ENCODE measurements at places on chromosomes 12 and 14. TPM values are rescaled to one million over a fixed set of nuclear protein-coding genes. Genes with fewer than 3 reads are reported as not detected.

CARMIL3 gene
- 3.9 TPM for total RNA-seq

ITGA7 gene
- 1.4 TPM for total RNA-seq

RNF212B gene
- total RNA-seq: not detected

PIWIL1 gene
- total RNA-seq: not detected

ASB2 gene
- 3.1 TPM for total RNA-seq

GRCh38 chr12:51850965-51851299 lies 2.4 kb upstream of the FIGNL2 start:
- H3K27me3 ChIP-seq: peaks cover 43% of the 10 kb centered on the region
- peaks cover 15% of the 10 kb centered on the region for H3K4me1 ChIP-seq
- no peak overlapping the region for H3K27ac ChIP-seq
- H3K36me3 ChIP-seq: no peaks in the 10 kb centered on the region

- peak overlapping the region; percentile 56 for H3K4me3 ChIP-seq
- H3K4me1 ChIP-seq: peaks cover 32% of the 10 kb centered on the region
- no peak overlapping the region for H3K27ac ChIP-seq
- DNase-seq: no peak
- no peaks in the 10 kb centered on the region for H3K27me3 ChIP-seq
These were observed 15.6 kb downstream of the ACVRL1 start for GRCh38 chr12:51922762-51923505.

GRCh38 chr12:31797230-31797872 lies 68.5 kb upstream of the AMN1 start:
- no peaks in the 10 kb centered on the region for H3K27me3 ChIP-seq
- DNase-seq: no peak
- peak overlapping the region; percentile 27 for H3K27ac ChIP-seq
- no peak overlapping the region for H3K4me3 ChIP-seq
- peaks cover 9% of the 10 kb centered on the region for H3K36me3 ChIP-seq

DNA sequence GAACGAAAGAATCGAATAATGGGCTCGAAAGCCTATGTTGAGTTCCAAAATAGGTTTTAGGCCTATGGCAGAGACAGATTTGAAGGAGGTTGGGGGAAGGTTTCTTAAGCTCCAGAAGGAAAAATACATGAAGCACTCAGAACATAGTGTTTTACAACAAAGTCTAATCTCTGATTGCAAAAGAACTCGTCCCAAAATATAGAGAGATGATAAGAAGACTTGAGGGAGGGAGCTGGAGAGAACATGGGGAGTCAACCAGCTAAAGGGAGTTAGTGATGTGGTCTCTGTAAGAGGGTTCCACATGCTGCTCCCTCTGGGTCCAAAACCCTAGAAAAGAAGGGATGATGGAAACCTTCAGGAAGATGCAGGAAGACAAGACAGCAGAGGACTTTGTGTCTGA lies 54.8 kb upstream of the DAAM1 start:
- H3K27me3 ChIP-seq: no peaks in the 10 kb centered on the region
- no peak for DNase-seq
- H3K27ac ChIP-seq: no peak overlapping the region
- H3K36me3 ChIP-seq: no peaks in the 10 kb centered on the region

DNA sequence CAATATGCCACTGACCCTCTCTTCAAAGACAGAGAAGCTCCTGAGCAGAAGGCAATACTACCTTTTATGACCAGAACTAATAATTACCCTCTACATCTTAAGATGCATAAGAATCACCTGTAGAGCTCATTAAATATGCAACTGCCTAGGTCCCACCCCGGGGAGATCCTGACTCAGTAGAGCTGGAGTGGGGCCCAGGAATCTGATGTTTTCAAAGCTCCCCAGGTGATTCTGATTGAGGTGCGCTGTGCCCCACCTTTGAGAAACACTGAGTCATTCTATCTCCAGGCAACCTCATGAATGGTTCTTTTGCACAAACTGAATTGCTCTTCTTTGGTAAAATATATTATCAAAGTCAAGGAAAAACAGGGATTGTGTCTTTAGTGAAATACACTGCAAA lies 149.3 kb upstream of the BMP4 start:
- no peaks in the 10 kb centered on the region for H3K4me1 ChIP-seq
- H3K27me3 ChIP-seq: peaks cover 3% of the 10 kb centered on the region
- no peaks in the 10 kb centered on the region for H3K36me3 ChIP-seq
- H3K27ac ChIP-seq: no peak overlapping the region

GRCh38 chr14:75803765-75804164 lies 142.7 kb downstream of the TTLL5 start:
- no peak overlapping the region for H3K27ac ChIP-seq
- H3K27me3 ChIP-seq: no peaks in the 10 kb centered on the region
- H3K4me3 ChIP-seq: no peak overlapping the region
- no peaks in the 10 kb centered on the region for H3K4me1 ChIP-seq
- H3K36me3 ChIP-seq: peaks cover 35% of the 10 kb centered on the region
- DNase-seq: no peak

- H3K36me3 ChIP-seq: peaks cover 9% of the 10 kb centered on the region
- peaks cover 3% of the 10 kb centered on the region for H3K27me3 ChIP-seq
- H3K27ac ChIP-seq: no peak overlapping the region
- H3K4me1 ChIP-seq: peaks cover 10% of the 10 kb centered on the region
- no peak for DNase-seq
- H3K4me3 ChIP-seq: peak overlapping the region; percentile 29
These were observed 1.8 kb downstream of the STAC3 start for GRCh38 chr12:57248934-57249742.

GRCh38 chr12:86292480-86292879 lies 36.3 kb upstream of the MGAT4C start:
- H3K4me3 ChIP-seq: no peak overlapping the region
- DNase-seq: no peak
- no peak overlapping the region for H3K27ac ChIP-seq
- no peaks in the 10 kb centered on the region for H3K36me3 ChIP-seq
- no peaks in the 10 kb centered on the region for H3K4me1 ChIP-seq

GRCh38 chr14:61885203-61885961 lies 123.2 kb downstream of the SNAPC1 start:
- no peak for DNase-seq
- peaks cover 63% of the 10 kb centered on the region for H3K4me1 ChIP-seq
- H3K27ac ChIP-seq: no peak overlapping the region
- no peaks in the 10 kb centered on the region for H3K36me3 ChIP-seq
- no peak overlapping the region for H3K4me3 ChIP-seq
- no peaks in the 10 kb centered on the region for H3K27me3 ChIP-seq

- H3K27me3 ChIP-seq: peaks cover 47% of the 10 kb centered on the region
- DNase-seq: no peak
- H3K36me3 ChIP-seq: peaks cover 2% of the 10 kb centered on the region
- H3K4me1 ChIP-seq: no peaks in the 10 kb centered on the region
- no peak overlapping the region for H3K4me3 ChIP-seq
These were observed 128.7 kb upstream of the C14orf180 start for GRCh38 chr14:104450811-104451401.

Data from activated B cell treated with CpG ODN at 0.5 μM for 24 hours (primary cell).